ENCODE measurements at places on chromosomes 5 and 9.

GRCh38 chr5:59491945-59492344, 401.6 kb downstream of the PDE4D start:
- no peak for DNase-seq

DNA sequence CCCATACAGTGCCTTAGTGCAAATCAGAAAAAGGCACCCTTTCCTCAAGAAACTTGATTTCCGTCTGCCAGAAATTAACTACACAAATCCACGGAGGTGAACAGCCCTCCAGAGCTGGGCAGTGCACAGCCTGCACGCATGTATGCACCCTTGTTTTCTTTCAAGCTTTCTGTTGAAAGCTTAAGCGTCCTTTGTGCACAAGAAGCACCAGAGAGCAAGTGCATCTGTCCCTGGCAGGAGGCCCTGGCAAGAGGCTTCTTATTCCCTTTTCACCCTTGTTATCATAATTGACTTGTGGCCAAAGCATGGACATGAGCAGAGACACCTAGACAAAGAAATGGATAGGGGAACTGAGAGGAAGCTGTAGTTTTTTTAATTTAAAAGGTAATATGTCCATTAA, 47.4 kb upstream of the ATG10 start:
- no peak for DNase-seq

DNA sequence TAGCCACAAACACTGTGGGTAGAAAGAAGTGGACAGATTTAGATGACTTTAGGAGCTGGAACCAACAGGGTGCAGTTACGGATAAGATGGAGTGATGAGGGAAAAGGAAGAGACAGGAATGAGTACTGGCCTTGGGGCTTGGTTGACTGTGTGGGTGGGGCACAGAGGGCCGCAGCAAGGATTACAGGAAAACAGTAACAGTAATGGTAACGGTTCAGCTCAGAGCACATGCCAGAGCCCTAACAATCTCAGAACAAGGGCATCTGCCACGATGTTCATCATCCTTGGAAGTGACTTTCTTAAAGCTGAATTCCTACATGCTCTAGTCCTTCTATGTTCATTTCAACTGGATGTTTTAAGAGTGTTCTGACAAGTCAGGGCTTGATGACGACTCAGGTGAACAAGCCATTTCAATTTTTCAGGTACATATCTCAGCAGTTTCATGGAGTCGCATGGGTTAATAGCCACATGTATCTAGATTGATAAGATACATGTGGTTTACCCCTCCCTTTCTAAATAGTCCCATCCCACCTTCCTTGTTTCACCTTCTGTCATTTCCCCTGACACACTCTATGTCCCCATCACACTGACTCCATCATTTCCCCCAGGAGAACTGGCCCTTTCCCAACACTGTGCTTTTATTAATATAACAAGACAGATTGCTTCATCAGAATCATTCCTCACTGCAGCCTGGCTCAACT, 65.0 kb downstream of the CEMIP2 start:
- no peak for DNase-seq

- no peak for DNase-seq
Measured at GRCh38 chr5:126370796-126371718, 52.2 kb upstream of the GRAMD2B start.

DNA sequence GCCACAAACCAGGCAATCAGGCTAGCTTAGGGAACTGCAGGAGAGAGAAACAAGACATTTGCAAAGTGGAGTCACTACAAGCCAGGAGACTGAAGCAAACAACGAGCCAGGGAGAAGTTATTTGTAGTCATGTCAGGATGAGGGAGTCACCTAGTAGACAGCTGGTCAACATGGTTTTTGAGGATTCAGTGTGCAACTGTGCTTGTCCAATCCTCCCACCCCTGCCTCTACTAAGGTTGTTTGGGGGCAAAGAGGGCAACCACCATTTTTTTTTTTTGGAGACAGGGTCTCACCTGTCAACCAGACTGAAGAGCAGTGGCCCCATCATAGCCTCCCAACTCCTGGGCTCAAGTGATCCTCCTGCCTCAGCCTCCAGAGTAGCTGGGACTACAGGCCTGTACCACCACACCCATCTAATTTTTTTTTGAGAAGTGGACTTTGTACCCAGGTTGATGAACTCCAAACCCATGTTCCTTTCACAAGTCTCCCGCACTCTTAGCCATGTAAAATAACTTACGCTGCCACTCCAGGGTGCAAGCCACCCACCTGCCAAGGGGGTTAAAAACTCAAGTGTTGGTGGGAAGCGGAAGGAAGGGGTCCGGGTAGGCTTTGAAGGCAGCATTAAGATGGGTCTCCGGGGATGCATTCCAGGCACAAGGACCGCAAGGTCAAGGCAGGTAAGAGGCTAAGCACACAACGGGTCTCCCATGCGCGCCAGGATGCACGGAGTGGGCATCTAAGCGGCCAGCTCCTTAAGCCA, 995 bp downstream of the RPL35 start:
- no peak for DNase-seq

GRCh38 chr9:116286297-116286696, 132.7 kb downstream of the PAPPA start:
- peak; percentile 98 for DNase-seq
